H1 (cell line): ENCODE measurements at places on chromosomes 7 and 10.

DNA sequence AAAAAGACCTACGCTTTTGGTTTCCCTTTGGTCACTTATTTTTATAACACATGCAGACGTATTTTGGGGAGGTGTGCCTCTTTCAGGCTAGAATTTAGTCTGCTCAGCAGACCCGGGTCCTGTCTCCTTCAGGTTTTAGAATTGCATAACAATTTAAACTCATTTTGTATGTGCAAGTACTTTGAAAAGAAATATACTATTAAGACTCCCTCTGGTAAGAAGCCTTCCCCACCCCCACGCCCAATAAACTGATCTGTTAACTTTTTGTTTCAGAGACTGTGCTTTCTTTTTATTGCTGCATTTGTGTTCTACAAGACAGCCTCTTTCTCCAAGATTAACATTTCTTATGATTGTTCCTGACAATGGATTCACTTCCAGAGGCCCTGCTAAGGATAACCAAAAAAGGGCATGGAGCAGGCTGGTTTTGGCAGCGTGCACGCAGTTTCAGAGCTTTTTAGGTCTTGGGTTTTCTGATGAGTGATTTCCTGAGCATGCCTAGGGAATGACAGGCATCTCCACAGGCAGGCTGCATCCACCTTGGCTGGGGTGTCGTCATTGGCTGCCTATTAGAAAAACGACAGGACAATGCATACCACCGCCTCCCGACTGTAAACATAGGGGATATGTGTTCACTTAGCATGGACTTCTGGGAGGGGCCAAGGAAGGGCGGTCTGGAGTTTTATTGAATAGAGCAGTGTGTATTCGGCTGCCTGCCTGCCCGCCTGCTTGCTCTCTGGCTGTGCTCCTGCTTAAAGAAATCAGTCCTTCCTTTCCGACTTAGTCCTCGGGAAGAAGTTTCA lies at the start of gene CALD1:
TSS of gene CALD1 (plus strand) at position 694 of the 800 bp plus-strand sequence. CDS start 88,100 bp downstream, outside the sequence.
- peak; percentile 87 for DNase-seq

GRCh38 chr7:32069116-32069650 lies 1.0 kb downstream of the PDE1C start:
- DNase-seq = no peak

GRCh38 chr7:2180081-2180480 lies 52.7 kb downstream of the MAD1L1 start:
- DNase-seq = no peak

DNA sequence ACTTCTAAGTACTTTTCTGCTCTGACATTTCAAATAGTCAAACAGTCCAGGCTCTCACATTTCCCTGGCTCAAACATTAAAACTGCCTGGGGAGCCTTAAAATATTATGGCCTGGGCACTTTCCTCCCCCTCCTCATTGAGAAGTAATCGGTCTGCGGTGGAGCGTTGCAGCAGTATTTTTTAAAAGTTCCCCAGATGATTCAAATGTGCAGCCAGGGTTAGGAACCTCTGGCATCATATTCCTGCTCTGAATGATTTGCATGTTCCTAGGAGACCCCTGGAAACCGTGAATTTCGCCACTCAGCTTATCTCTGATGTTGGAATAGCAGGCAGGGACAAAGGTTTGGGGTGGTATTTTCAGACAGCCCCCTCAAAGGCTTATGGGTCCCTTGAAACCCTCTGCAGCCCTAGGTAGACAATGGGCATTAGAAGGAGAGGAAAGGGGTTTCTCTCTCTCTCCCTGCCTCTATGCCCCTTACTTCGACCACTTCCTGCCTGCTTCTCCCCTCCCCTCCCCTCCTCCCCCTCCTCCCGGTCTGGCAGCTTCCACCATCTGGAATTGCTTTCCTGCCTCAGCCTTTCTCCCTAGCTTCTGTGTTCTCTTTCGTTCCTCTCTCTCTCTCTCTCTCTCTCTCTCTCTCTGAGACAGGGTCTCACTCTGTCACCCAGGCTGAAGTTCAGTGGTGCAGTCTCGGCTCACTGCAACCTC lies 622.2 kb downstream of the GALNT17 start:
- DNase-seq = no peak

DNA sequence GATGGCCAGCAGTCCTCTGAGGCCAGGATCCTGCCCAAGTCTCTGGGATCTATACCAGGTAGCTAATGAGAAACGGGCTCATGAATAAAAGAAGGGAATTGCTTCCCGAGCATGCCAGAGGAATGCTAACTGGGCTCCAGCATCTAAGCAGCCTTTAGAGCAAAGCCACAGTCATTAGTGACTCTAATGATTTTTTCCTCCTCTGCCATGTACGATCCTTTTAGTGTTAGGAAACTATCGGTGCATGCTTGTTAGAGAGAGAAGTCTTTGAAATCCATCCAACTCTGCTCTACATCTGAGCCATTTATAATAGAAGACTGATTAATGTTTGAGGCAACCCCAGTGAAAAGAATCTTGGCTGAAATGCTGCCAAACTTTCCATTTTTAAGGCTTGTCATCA lies 124.9 kb upstream of the TCERG1L start:
- no peak for DNase-seq

DNA sequence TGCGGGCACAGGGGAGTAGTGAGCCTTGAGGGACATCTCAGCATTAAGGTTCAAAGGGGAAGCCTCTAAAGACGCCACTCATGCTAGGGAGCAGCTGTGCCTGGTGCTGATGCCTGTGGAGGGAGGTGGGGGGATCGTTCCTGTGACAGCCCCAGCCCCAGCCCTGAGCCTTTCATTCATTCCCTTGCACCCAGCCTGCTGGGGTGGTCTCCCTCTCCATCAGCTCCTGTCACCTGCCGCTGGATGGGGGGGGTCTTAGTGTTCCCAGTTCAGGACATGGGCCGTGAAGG lies 11.6 kb downstream of the ZNF316 start:
- DNase-seq = no peak

GRCh38 chr10:35892526-35892925 lies 250.4 kb upstream of the FZD8 start:
- DNase-seq = no peak

DNA sequence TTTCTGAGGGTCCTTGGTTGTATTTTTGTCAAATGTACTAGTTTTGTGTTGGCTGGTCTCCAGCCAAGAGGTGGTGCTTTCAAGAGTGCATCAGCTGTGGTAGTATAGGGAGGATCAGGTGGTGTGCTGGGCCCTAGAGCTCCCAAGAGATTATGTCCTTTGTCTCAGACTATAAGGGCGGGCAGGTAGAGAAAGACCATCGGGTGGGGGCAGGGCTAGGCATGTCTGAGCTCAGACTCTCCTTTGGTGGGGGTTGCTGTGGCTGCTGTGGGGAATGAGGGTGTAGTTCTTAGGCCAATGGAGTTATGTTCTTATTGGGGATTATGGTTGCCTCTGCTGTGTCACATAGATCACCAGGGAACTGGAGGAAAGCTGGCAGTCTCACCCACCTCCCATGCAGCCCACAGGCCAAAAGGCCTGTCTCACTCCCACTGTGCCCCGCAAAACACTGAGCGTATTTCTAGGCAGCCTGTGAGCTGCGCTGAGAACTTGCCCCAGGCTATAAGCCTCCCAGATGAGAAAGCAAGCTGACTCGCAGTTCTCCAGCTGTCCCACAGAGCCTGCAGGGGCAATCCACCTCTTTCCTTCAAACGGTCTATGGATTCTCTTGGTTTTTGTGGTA lies 1066.7 kb downstream of the GRM8 start:
- peak; percentile 27 for DNase-seq

DNA sequence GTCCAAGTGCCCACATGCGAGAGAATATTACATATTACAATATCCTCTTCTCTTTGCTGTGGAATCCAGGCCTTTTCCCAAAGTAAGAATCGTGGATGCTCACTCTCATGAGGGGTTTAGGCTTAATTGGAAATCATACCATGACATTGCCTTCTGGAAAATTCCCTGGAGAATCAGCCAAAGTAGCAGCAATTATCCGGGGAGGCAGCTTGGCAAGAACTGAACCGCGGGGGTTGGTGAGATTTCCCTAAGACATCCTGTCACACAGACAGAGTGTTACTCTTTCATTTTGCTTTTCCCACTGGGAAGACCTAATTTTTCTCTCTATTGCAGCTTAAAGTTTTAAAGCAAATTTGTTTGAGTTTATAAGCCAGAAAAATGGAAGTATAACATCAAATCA lies 463.6 kb upstream of the DPP6 start:
- no peak for DNase-seq

DNA sequence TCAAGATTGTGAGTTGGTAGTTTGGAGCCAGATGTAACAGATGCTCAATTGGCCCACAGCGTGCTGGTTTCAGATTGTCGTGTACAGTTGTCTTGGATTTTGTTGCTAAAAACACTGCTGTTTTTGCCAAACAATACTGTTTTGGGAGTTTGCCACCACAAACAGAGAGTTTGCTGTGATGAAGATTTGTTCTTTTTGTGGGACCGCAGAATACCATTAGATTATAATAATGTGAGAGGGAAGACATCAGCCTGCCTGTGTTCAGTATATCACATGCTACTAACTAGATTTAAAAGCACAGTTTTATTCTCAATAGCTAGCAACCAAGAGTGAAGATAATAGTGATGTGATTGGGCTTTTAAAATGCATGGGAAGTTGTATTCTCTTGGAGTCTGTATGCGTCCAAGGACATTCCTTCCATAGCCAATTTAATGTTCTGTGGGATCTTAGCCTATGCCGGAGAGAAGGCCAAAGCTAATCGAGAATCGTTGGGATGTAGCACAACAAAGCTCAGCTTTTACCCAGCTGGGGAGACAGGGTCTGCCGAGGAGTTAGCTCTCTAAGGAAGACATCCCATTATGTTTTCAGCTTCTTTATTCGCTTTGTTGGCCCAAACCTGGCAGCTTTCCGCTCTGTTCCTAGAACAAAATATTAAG lies 18.7 kb upstream of the ITGA8 start:
- no peak for DNase-seq
